ENCODE measurements at places on chromosomes 12 and 14. TPM values are rescaled to one million over a fixed set of nuclear protein-coding genes. Genes with fewer than 3 reads are reported as not detected.

GRCh38 chr14:57182760-57183503, 85.8 kb downstream of the EXOC5 start:
- DNase-seq: peak; percentile 45
- H3K27me3 ChIP-seq: no peaks in the 10 kb centered on the region
- no peak overlapping the region for H3K4me3 ChIP-seq

- DNase-seq: no peak
- no peaks in the 10 kb centered on the region for H3K27me3 ChIP-seq
- 0 out of 2 replicates have a peak overlapping the region, but pooled peaks have one; percentile 24 for H3K27ac ChIP-seq
- peaks cover 13% of the 10 kb centered on the region for H3K4me1 ChIP-seq
- no peak overlapping the region for H3K4me3 ChIP-seq
Measured at GRCh38 chr12:74488134-74488533, 49.5 kb upstream of the ATXN7L3B start.

The CRIP1 gene
- total RNA-seq: 9.0 TPM

DNA sequence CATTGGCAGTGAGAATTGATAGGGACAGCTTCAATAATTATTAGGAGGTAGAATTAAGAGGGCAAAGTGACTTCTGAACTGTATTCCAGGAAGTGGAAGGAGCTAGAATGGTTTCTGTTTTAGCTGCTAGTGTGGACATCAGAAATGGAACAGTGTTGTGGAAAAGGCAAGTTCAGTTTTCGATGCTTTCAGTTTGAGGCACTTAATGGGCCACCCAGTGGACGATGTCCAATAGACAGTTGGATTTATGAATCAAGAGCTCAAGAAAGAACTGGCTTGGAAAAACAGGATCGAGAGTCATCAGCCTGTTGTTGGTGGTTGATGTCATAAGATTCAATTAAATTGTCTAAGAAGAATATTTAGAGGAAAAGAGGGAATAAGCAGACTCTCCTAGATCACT, 136.3 kb downstream of the DYRK2 start:
- no peaks in the 10 kb centered on the region for H3K36me3 ChIP-seq
- no peak overlapping the region for H3K4me3 ChIP-seq
- H3K27me3 ChIP-seq: no peaks in the 10 kb centered on the region
- no peak for DNase-seq
- H3K27ac ChIP-seq: no peak overlapping the region
